Natural killer cell (primary cell): ENCODE measurements at places on chromosomes 7 and 10.

- H3K4me1 ChIP-seq = no peaks in the 10 kb centered on the region
- H3K27me3 ChIP-seq = no peaks in the 10 kb centered on the region
- no peaks in the 10 kb centered on the region for H3K36me3 ChIP-seq
- no peak overlapping the region for H3K27ac ChIP-seq
Measured at GRCh38 chr7:20403331-20403730, 72.6 kb downstream of the ITGB8 start.

- no peak for DNase-seq
- H3K4me1 ChIP-seq = no peaks in the 10 kb centered on the region
- H3K27ac ChIP-seq = no peak overlapping the region
- no peaks in the 10 kb centered on the region for H3K27me3 ChIP-seq
Measured at GRCh38 chr7:95201727-95202126, 122.6 kb downstream of the PON1 start.

DNA sequence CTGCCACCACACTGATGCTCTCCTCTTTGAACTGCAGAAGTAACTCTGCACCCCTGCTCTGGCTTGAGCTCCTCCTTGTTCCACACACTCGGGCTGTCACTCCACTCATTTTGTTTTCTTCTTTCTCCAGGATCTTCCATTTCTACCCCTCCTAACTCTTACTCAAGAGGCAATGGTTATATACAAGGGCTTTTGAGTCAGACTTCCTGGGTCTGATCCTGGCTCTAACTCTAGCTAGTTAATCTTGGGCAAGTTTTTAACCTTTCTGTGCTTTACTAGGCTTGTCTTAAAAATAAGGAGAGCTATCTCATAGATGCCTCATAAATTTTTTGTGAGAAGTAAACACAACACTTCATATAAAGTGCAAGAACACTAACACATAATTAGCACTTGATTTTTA is 45.3 kb upstream of the GNAI1 start:
- no peak overlapping the region for H3K27ac ChIP-seq
- H3K4me1 ChIP-seq = no peaks in the 10 kb centered on the region
- no peak overlapping the region for H3K4me3 ChIP-seq
- no peaks in the 10 kb centered on the region for H3K36me3 ChIP-seq

DNA sequence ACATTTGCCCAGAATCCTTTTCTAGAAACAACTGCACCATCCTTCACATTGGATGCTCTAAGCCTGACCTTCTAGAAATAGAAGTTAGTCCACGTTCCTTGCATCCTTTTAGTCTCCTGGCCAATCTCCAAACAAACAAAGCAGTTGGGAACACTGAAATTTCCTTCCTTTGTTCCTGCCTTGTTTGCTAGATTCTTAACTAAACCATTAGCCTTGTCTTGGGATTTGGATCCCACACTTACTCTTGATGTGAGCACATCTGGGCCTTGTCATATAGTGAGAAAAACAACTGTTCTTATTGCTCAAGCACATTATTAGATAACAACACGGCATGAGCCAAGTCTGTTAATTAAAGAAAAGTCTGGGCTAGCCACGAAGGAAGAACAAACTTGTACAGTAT is 319.3 kb upstream of the GHITM start:
- H3K27me3 ChIP-seq = no peaks in the 10 kb centered on the region
- no peak overlapping the region for H3K27ac ChIP-seq

DNA sequence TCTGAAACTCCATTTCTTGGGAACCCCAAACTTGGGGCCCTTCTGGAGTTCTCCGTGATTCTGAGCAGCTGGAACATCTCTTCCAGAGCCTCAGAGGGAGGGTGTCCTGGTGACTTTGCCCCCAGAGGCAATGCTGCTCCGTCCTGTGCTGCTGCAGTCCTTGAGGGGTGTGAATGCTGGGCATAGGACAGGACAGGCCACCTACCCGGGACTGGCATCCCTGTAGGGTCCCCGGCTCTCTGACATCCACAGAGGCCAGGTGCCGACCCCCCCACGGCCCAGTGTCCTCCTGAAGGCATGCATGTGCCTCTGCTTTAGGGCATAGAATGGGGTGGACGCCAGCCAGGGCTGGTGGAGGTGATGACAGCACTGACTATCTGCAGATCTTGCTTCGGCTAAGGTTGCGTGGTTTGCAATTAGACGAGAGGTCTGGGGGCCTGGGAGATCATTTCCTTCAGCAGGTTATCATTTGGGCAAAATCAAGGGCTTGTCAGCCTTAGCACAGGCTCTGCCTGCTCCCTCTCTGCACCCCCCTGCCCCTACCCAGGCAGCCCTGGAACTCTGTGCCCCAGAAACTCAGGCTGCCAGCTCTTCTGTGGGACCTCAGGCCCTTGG is 136.9 kb upstream of the GPR26 start:
- H3K4me1 ChIP-seq = no peaks in the 10 kb centered on the region
- H3K4me3 ChIP-seq = no peak overlapping the region
- no peak for DNase-seq
- no peaks in the 10 kb centered on the region for H3K36me3 ChIP-seq

DNA sequence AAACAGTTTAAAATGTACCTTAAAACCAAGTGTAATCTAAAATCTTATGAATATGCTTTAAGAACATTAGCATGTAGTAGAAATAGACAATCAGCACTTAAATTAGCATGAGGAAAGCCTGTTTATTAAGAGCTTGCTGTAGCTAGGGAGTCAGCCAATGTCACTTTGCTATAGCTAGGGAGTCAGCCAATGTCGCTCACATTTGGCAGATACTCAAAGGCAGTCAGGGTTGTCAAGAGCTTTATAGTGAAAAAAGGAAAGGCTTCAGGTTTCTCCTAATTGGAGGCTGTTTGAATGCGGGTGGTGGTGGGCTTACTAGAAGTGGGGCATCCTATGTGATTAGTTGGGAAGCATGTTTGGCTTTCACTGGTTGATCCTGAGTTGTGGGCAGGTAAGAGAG is 226.2 kb upstream of the DGKB start:
- no peaks in the 10 kb centered on the region for H3K36me3 ChIP-seq
- no peaks in the 10 kb centered on the region for H3K27me3 ChIP-seq
- H3K27ac ChIP-seq = no peak overlapping the region
- H3K4me3 ChIP-seq = no peak overlapping the region
- no peak for DNase-seq

DNA sequence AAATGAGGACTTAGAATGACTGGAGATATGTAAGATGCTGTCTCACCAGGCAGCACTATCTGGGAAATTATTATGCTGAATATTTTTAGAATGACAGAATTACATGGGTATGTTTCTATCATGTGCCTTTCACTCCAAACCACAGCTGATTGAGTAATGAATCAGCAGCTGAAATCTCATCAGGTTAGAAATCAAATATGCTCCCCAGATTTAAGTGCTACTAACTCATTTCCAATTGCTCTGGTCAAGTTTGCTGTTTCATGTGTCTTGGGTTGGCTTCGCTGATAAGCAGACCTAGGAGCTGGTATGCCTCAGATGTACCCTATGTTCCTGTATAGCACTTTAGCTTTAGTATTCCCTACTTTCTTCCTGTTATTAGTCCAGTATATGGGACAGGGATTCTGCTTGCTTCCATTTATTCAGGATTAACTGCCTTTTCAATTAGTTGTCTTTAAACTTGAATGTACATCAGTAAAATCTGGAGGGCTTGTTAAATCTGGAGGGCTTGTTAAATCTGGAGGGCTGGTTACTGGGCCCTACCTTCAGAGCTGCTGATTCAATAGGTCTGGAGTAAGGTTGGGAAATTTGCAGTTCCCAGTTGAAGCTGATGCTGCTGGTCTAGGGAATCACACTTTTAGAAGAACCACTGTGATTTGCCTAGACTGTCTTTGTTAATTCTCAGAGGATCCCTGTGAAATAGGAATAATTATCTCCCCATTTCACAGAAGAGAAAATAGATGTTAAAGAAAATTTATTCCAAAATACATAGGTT is 172.9 kb downstream of the DKK1 start:
- no peak overlapping the region for H3K27ac ChIP-seq
- H3K27me3 ChIP-seq = no peaks in the 10 kb centered on the region

GRCh38 chr10:65611592-65611991 is 1314.2 kb upstream of the LRRTM3 start:
- no peak overlapping the region for H3K4me3 ChIP-seq
- H3K27ac ChIP-seq = no peak overlapping the region
- DNase-seq = no peak
- no peaks in the 10 kb centered on the region for H3K36me3 ChIP-seq
- H3K27me3 ChIP-seq = no peaks in the 10 kb centered on the region

GRCh38 chr10:90319188-90319914 is 538.5 kb downstream of the HTR7 start:
- no peak for DNase-seq
- H3K27me3 ChIP-seq = no peaks in the 10 kb centered on the region
- H3K4me1 ChIP-seq = no peaks in the 10 kb centered on the region

DNA sequence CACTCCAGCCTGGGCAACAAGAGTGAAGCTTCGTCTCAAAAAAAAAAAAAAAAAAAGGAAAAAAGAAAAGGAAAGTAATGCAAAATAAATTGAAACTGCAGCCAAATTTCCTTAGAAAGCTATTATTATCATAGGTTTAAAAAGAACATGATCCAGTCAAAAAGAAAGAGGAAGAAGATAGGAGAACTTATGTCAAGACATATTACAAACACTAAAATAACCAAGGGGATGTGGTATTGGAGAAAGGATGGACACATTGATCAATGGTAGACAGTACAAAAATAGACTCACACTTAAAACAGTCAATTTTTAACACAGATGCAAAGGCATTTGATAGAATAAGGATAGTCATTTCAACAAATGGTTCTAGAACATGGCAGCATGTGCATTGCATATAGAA is 27.3 kb upstream of the PFKP start:
- peaks cover 4% of the 10 kb centered on the region for H3K4me1 ChIP-seq
- DNase-seq = no peak
- no peaks in the 10 kb centered on the region for H3K36me3 ChIP-seq
- no peak overlapping the region for H3K27ac ChIP-seq
- no peaks in the 10 kb centered on the region for H3K27me3 ChIP-seq
- H3K4me3 ChIP-seq = no peak overlapping the region

GRCh38 chr7:112933598-112933997 is 143.4 kb upstream of the TMEM168 start:
- H3K4me1 ChIP-seq = peaks cover 1% of the 10 kb centered on the region
- H3K36me3 ChIP-seq = no peaks in the 10 kb centered on the region
- DNase-seq = no peak
- no peak overlapping the region for H3K27ac ChIP-seq
- H3K4me3 ChIP-seq = no peak overlapping the region
- H3K27me3 ChIP-seq = no peaks in the 10 kb centered on the region

- no peak overlapping the region for H3K4me3 ChIP-seq
- no peak for DNase-seq
- no peaks in the 10 kb centered on the region for H3K4me1 ChIP-seq
Measured at GRCh38 chr10:84237199-84238051, 3.9 kb downstream of the LRIT1 start.

DNA sequence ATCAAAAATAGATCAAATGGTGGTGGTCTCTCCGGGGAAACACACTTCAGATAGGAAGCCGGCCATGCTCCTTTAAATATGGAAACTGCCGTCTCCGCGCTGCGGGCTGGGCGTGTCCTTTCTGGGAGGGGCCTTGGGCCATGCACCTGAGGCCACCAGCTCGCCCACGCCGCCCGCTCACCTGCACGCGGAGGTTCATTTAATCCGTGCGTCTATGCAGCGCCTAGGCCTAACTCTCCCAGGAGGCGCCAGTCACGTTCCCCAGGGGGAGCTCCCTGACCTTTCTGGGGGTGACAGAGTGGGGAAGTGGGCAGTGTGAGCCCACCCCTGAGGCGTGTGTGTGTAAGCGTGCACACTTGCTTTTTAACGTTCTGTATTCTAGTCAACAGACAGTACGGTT is 64.0 kb downstream of the C10orf143 start:
- no peak overlapping the region for H3K27ac ChIP-seq
- no peaks in the 10 kb centered on the region for H3K36me3 ChIP-seq
- DNase-seq = no peak
- H3K27me3 ChIP-seq = no peaks in the 10 kb centered on the region
- H3K4me3 ChIP-seq = no peak overlapping the region

- no peak for DNase-seq
- H3K4me3 ChIP-seq = no peak overlapping the region
- no peaks in the 10 kb centered on the region for H3K27me3 ChIP-seq
- no peak overlapping the region for H3K27ac ChIP-seq
Measured at GRCh38 chr10:133210398-133211140, 19.4 kb upstream of the UTF1 start.

GRCh38 chr10:110074298-110074697 is 66.5 kb downstream of the ADD3 start:
- DNase-seq = no peak
- no peaks in the 10 kb centered on the region for H3K36me3 ChIP-seq
- peaks cover 41% of the 10 kb centered on the region for H3K4me1 ChIP-seq
- no peaks in the 10 kb centered on the region for H3K27me3 ChIP-seq

DNA sequence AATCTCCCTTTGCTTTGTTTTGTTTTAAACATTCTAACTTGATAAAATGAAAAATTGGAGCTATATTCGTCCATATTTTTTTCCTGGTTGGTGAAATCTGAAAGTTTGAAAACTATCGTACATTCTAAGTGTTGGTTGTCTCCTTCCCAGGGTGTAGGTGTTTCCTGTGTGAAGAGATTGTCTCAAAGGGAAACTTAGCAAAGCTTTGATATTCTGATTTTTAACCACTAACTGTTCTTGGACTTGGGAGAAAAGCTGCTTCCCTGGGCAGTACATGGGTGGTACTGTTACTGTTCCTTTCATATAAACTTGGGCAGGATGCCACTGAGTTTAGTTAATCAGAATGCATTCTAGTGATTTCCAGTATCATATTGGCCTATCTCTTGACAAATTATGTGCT is 253.5 kb upstream of the LRGUK start:
- H3K27me3 ChIP-seq = no peaks in the 10 kb centered on the region
- no peaks in the 10 kb centered on the region for H3K36me3 ChIP-seq
- no peak overlapping the region for H3K4me3 ChIP-seq
- peaks cover 2% of the 10 kb centered on the region for H3K4me1 ChIP-seq
- no peak for DNase-seq

GRCh38 chr10:100081075-100082001 is at the start of gene CPN1:
Gene CPN1 (minus strand): TSS chr10:100081869. CDS start chr10:100081625, 244 bp downstream.
- H3K36me3 ChIP-seq = no peaks in the 10 kb centered on the region
- no peak within 1 kb of the TSS for H3K4me3 ChIP-seq
- no peak for DNase-seq
- H3K4me1 ChIP-seq = no peaks in the 10 kb centered on the region
- no peak within 1 kb of the TSS for H3K27ac ChIP-seq
- H3K27me3 ChIP-seq = no peaks in the 10 kb centered on the region

GRCh38 chr7:19834566-19834965 is 61.1 kb upstream of the TMEM196 start:
- H3K4me1 ChIP-seq = no peaks in the 10 kb centered on the region
- no peaks in the 10 kb centered on the region for H3K36me3 ChIP-seq
- no peak for DNase-seq
- H3K4me3 ChIP-seq = no peak overlapping the region

DNA sequence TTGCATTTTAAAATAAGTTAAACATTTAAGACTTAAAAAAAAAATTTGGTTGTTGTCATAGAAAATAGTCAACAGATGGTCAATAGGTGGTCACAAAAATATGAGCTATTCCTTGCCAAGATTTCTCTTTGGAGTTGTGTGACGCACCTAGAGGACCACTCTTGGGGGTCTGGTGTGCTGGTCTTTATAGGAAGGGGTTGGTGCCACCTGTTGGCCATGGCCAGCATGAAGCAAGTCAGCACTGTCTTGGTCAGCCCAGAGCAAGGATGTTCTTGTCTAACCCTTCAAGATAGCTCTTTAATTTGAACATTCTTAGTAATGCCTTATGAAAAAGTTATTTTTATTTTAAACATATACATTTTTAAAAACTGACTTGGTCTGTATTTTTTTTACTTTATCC is 267.9 kb upstream of the CNTNAP2 start:
- H3K4me3 ChIP-seq = no peak overlapping the region
- no peak for DNase-seq
- no peaks in the 10 kb centered on the region for H3K4me1 ChIP-seq

- H3K4me1 ChIP-seq = no peaks in the 10 kb centered on the region
- no peak for DNase-seq
- H3K4me3 ChIP-seq = no peak overlapping the region
- no peaks in the 10 kb centered on the region for H3K36me3 ChIP-seq
- H3K27me3 ChIP-seq = no peaks in the 10 kb centered on the region
- H3K27ac ChIP-seq = no peak overlapping the region
Measured at GRCh38 chr7:97630116-97630515, 101.8 kb upstream of the TAC1 start.
